Mesothelial cell of epicardium (in vitro differentiated cells): ENCODE measurements at places on chromosomes 5 and 9. TPM values are rescaled to one million over a fixed set of nuclear protein-coding genes. Genes with fewer than 3 reads are reported as not detected.

The JAK2 gene
- total RNA-seq = 5.3 to 6.7 TPM (median 6.6 TPM) in 3 replicates

The CA9 gene
- total RNA-seq = 1.1 to 2.3 TPM (median 1.7 TPM) in 3 replicates

The NME5 gene
- total RNA-seq = 2.4 to 3.4 TPM (median 2.7 TPM) in 3 replicates

The PRDM9 gene
- not detected in 3 replicates for total RNA-seq

The REEP2 gene
- total RNA-seq = 14.2 to 19.7 TPM (median 15.6 TPM) in 3 replicates

The SLCO6A1 gene
- 5.7 to 6.2 TPM (median 5.9 TPM) in 3 replicates for total RNA-seq

The BARHL1 gene
- 0.11 to 0.18 TPM in 2 of 3 replicates, not detected in the other for total RNA-seq
